ENCODE measurements at places on chromosomes 5 and 9. TPM values are rescaled to one million over a fixed set of nuclear protein-coding genes. Genes with fewer than 3 reads are reported as not detected.

GRCh38 chr5:101338226-101338625 is 435.1 kb upstream of the ST8SIA4 start:
- no peak for DNase-seq
- no peaks in the 10 kb centered on the region for H3K36me3 ChIP-seq
- no peaks in the 10 kb centered on the region for H3K27me3 ChIP-seq
- no peaks in the 10 kb centered on the region for H3K4me1 ChIP-seq
- no peak overlapping the region for H3K4me3 ChIP-seq

DNA sequence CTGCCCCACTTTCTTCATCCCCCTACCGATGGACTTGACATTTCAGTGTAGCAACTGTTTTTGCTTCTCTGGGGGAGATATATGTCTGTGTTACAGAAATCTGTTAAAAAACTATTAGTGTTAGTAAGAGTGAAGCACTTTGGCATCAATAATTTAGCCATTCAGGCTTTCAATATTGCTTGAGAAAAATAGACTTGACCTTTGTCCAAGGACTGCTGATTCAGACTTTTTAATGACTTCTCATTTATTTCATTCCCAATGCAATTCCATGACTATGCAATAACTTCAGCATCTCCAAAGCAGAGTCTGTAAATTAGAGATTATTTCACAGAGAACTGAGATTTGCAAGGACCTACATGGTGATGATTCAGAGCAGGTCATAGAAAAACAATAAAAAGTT is 104.1 kb upstream of the SPEF2 start:
- no peak for DNase-seq
- H3K4me1 ChIP-seq: no peaks in the 10 kb centered on the region
- H3K27me3 ChIP-seq: no peaks in the 10 kb centered on the region
- H3K4me3 ChIP-seq: no peak overlapping the region

GRCh38 chr9:102054811-102055210 is 316.4 kb upstream of the GRIN3A start:
- no peaks in the 10 kb centered on the region for H3K4me1 ChIP-seq
- no peaks in the 10 kb centered on the region for H3K36me3 ChIP-seq
- DNase-seq: no peak
- H3K4me3 ChIP-seq: no peak overlapping the region

- H3K27me3 ChIP-seq: no peaks in the 10 kb centered on the region
- no peaks in the 10 kb centered on the region for H3K4me1 ChIP-seq
- H3K4me3 ChIP-seq: no peak overlapping the region
- no peak for DNase-seq
Measured at GRCh38 chr5:9251379-9251980, 294.4 kb downstream of the SEMA5A start.

DNA sequence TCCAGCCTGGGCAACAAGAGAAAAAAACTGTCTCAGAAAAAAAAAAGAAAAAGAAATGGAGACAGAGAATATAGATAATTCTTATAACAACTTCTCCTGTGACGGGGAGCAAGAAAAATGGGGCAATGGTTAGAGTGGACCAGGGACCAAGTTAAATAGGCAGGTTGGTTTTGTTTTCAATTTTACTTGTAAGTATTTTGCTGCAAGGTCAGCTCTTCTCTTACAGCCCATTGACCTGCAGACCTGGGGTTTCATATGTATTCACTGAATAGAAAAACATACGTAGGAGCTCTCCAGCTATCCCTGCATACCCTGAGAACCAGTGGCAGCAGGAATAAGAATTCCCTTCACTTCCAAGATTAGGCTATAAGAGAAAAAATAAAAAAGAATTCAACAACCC is 29.2 kb upstream of the IL13 start:
- no peak overlapping the region for H3K4me3 ChIP-seq
- no peak for DNase-seq
- no peaks in the 10 kb centered on the region for H3K36me3 ChIP-seq

The OBP2B gene
- total RNA-seq: not detected

DNA sequence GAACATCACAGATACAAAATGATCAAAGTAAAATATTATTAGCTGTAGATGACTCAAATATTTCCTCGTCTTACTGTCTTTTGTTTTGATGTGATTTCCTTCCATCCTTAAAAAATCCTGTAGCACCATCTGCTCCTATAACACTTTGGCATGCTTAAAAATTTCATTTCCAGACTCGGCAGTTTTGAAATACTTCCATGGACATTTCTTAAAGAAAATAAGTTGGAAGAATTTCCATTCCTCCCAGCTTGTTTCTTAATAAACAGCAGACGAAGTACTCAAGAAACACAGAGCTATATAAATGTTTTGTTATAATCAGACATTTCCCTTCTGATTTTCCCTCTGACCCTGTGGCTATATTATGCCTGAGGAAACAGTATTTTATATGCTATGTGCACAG is 41.2 kb upstream of the SVEP1 start:
- no peak overlapping the region for H3K4me3 ChIP-seq
- H3K36me3 ChIP-seq: no peaks in the 10 kb centered on the region
- H3K27me3 ChIP-seq: no peaks in the 10 kb centered on the region
- no peaks in the 10 kb centered on the region for H3K4me1 ChIP-seq
- H3K27ac ChIP-seq: no peak overlapping the region
